Erythroblast (primary cell): ENCODE measurements at places on chromosomes 6 and 20.

DNA sequence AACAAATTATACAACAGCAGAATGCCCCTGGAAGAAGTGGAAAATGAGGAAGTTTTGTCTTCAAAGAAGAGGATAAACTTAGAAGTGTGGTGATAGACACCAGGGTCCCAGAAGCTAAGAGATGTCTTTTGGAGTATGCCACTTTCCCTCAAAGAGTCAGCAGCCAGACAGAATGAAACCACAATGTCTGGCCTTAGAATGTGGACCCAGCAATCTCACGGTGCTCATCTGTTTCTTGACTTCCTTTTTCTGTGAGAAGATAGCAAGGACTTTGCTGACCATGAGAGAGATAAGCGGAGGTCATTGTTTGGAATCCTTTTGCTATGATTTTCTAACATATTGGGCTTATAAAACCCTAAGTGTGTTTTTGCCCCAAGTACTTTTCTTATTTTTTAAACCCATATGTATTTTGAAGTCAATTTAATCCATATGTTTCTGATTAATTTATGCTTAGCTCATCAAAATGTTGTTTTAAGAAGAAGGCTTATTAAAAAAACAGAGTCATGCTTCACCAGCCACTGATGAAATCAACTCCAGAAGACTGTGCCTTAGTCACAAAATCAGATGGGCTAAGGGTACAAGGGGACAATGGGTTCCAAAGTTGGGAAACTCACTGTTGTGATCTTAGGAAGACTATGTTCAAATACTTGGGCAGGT lies 451.2 kb upstream of the JAG1 start:
- DNase-seq = no peak

DNA sequence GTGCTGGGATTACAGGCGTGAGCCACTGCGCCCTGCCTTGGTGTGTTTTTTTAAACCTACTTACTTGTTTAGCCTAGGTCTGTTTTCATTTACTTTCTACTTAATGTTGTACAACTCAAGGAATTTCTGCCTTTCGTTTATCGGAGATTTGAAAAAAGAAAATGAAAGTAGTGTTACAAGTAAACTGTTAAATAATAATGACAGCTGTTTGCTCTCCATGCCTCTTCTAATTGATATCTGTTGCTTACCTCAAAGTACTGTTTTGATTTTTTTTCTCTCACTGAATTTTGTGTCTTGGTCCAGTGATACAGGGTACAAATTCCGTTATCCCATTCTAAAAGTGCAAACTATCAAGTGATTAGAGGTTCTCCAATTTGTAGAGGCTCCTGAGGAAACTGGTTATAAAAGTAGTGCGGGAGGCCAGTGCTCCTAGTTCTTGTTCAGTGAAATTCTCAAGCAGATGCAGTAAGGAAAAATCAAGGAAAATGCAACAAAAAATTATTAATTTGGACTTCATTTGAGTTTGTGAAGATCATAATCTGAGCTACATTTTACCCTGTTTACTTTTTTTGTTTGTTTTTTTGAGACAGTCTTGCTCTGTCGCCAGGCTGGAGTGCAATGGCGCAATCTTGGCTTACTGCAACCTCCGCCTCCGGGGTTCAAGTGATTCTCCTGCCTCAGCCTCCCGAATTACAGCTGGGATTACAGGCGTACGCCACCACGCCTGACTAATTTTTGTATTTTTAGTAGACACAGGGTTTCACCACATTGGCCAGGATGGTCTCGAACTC lies 2.2 kb downstream of the UBR2 start:
- peak; percentile 50 for DNase-seq

GRCh38 chr6:107230448-107230847 lies 115.1 kb upstream of the BEND3 start:
- DNase-seq = no peak

DNA sequence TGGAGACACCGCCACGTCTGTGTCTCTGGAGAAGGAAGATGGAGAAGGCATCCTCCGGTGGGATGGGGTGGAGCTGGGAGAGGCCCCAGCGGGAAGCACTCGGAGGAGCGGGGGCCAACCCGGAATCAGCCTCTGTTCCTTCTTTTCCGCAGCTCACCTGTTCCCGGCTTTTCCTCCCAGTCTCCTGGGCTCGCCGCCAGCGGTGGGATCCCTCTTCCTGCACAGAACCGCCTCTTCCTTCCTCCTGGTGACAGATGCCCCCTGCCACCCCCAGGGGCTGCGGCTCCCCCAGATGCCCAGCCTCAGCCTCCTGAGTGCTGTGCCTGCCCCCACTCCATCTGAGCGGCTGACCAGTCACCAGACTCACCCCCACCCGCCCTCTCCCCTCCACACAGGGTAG lies 23.3 kb downstream of the RAMACL start:
- DNase-seq = no peak

DNA sequence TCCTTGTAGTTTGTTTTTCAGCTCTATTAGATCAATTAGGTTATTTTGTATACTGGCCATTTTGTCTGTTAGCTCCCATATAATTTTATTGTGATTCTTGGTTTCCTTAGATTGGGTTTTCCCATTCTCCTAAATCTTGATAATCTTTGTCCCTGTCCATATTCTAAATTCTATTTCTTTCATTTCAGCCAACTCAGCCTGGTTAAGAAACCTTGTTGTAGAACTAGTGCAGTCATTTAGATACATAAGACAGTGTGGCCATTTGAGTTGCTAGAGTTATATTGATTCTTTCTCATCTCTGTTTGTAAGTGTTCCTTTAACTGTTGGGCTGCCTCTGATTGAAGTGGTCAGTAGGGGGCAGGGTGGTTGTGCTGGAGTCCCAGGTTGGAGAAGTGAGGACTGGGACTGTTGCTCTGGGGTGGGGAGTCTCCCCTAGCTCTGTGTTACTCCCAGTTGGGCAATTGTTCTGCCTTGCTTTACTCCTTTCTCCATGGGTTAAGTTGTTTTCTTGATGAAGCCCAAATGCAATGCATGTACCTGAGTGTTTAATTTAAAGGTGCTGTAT lies 98.8 kb upstream of the NRN1 start:
- peak; percentile 2 for DNase-seq

- no peak for DNase-seq
These were observed 318.1 kb downstream of the CLIC5 start for GRCh38 chr6:45697605-45698004.

- DNase-seq = no peak
These were observed 339.2 kb upstream of the JARID2 start for GRCh38 chr6:14906621-14907020.

DNA sequence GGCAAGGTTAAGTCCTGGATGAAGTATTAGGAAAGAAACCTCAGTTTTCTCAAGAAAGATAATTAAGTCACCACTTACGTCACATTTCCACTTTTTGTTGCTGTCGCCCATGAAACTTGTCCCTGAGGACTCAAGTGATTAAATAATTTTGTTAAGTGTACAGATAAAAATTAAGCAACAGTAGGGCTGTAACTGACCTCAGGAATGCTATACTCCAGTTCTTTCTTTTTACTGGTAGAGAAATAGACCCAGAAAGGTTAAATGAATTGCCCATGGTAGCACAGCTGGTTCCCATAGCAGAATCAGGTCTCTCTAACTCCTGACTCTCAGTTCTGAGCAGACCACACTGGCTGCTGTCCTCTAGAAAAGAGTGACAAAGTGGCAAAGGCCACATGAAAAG lies 54.5 kb downstream of the CLIC5 start:
- DNase-seq = no peak

DNA sequence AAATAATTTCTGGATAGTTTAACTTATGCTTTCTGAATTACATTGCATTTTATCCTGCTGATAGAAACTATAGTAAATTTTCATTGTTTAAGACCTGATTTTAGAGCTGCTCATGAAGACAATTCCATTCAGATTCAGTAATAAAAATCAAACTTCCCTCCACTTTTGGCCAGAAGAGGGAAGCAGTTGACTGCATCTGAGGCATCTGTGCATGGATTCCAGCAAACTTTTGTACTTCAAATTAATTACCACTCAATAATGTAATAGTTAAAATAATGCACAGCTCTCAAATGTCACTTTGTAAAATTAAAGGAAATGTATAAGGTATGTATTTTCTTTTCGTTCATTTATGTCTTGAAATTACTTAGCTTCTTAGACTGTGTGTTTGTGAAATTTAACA lies 64.2 kb upstream of the SLC35B3 start:
- DNase-seq = no peak

DNA sequence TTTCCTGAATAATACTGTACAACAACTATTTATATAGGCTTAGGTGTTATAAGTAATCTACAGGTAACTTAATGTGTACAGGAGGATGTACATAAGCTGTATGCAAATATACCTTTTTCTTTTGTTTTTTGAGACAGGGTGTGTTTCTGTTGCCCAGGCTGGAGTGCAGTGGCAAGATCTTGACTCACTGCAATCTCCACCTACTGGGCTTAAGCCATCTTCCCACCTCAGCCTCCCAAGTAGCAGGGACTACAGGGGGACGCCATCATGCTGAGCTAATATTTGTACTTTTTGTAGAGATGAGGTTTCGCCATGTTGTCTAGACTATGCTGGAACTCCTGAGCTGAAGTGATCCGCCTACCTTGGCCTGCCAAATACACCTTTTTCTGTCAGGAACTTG lies 191.7 kb upstream of the ZNF217 start:
- DNase-seq = no peak

DNA sequence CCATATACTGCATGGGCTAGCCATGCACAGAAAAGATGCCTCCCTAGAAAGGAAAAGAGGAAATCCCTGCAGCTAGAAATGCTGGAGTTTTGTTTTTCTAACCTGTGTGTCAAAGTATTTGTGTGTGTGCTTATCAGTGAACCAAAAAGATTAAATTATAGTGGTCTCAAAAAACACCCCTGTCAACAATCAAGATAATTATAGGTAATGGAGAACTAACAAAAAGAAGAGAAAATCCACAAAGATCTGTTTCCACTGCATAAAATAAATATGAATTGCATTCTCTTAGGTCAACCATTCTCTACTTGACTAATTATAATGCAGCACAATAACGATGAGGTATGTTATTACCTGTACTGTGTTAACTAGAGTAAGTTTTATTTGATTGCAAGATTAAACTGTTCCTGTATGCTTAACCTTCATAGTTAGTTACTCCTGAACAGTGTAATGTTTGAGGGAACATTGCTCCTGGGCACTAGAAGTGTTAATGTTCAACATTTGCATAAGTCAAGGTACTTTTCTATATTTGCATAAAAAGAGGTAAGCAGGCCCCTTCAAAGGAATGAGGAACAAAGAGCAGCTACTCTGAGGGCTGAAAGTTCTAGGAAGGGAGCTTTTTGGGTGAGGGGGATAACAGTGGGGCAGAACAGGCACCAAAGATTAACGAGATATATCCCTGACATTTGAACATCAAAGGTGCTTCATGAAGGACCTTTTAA lies 212.1 kb downstream of the BTBD9 start:
- DNase-seq = no peak

GRCh38 chr20:54733687-54734086 lies 258.3 kb downstream of the DOK5 start:
- no peak for DNase-seq

GRCh38 chr6:142542704-142543233 lies 241.0 kb downstream of the ADGRG6 start:
- DNase-seq = no peak

GRCh38 chr6:110755411-110755834 lies 59.8 kb downstream of the CDK19 start:
- DNase-seq = no peak

GRCh38 chr6:101887532-101887931 lies 494.0 kb downstream of the GRIK2 start:
- no peak for DNase-seq

- no peak for DNase-seq
These were observed 26.5 kb upstream of the EMILIN3 start for GRCh38 chr20:41392871-41393704.

- DNase-seq = no peak
These were observed 91.7 kb upstream of the EPB41L1 start for GRCh38 chr20:36062799-36063198.

DNA sequence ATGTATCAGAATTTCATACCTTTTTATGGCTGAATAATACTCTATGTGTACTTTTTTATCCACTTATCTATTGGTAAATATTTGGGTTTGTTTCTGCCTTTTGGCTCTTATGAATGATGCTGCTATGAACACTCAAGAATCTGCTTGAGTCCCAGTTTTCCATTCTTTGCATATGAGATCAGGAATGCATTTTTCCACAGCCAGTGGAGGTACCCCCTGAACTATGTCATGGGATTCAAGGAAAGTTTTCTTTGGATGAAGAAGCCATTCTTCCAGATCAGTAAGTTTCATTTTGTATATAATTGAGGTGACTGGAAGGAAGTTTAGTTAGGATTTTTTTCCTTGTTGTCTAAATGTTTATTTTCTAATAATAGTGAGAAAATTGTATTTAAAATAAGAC lies 40.9 kb downstream of the NKX2-4 start:
- no peak for DNase-seq

- no peak for DNase-seq
These were observed 179.8 kb downstream of the CLIC5 start for GRCh38 chr6:45835721-45836437.

DNA sequence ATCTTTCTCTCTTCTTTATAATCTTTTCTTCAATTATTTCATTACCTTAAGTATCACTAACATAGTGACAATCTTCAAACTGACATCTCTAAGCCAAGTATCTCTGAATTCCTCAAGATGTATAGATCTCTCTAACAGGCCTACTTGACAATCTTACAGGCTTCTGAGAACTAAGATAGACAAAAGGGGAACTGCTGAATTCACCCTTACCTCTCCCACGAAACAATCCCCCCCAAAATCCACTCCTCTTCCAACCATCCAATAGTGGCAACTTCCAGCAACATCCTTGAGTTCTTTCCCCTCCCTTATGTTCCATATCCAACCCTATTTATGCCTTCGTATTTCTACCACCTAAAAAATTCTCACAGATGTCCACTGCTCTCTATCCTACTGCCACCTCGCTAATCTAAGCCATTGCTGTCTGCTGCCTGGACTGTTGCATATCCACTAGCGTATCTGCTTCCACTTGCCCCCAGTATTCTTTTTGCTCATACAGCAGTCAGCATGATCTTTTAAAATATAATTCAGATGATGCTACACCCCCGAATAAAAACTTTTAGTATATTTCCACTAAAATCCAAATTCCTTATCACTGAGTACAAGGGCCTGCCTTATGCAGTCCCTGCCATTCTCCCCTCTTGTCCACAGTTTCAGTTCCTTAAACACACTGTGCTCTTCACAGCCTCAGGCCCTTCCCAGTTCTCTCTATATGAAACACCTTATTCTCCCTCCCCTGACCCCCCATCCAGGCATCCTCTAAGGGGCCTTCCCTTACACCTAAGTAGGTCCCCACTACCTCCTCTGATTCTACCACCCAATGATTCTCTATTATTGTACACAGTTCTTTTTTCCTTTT lies 8.0 kb downstream of the REPS1 start:
- DNase-seq = no peak

- DNase-seq = no peak
These were observed 1.4 kb upstream of the LEMD2 start for GRCh38 chr6:33790379-33790778.

- no peak for DNase-seq
These were observed 540 bp upstream of the RBM24 start for GRCh38 chr6:17280552-17281090.

- no peak for DNase-seq
These were observed 69.6 kb upstream of the TFB1M start for GRCh38 chr6:155383913-155384312.
